MV-4-11 (cell line): ENCODE measurements at places on chromosomes 3 and 15.

DNA sequence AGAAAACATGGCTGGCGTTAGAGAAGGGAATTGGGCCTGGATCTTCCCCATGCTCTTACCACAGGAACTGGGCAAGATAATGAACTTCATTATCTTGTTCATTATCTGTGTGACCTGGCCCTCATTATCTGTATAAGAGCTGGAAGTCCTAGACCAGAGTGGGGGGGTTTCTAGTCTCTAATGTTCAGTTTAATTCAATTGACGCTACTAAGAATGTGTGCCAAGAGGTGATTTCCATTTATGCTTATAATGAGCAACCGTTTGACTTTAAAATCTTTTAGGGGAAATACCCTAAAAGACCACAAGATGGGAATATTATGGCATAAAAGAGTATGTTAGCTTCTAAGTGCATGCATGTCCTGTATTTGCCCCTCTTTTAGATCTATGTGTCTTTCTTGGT lies 59.1 kb upstream of the CSTA start:
- DNase-seq: peak; percentile 45

DNA sequence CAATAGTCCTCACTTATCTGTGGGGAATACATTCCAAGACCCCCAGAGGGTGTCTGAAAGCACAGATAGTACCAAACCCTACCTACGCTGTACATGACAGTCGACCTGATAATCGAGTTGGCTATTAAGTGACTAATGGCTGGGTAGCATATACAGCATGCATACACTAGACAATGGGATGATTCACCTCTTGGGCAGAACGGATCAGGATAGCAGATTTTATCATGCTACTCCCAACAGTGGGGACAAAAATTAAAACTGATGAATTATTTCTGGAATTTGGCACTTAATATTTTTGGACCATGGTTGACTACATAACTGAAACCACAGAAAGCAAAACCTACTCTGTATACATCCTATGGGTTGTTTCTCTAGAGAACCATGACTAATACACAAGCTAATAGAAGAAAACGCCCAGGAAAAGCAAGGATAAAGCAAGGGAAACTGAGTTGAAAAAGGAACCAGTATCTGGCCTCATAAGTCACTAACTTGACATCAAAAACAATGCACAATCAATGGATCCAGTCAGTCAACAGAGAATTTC lies 15.5 kb downstream of the ATG3 start:
- no peak for DNase-seq

- DNase-seq: peak; percentile 32
Observed at GRCh38 chr3:173395412-173396181, 1.9 kb upstream of the NLGN1 start.

DNA sequence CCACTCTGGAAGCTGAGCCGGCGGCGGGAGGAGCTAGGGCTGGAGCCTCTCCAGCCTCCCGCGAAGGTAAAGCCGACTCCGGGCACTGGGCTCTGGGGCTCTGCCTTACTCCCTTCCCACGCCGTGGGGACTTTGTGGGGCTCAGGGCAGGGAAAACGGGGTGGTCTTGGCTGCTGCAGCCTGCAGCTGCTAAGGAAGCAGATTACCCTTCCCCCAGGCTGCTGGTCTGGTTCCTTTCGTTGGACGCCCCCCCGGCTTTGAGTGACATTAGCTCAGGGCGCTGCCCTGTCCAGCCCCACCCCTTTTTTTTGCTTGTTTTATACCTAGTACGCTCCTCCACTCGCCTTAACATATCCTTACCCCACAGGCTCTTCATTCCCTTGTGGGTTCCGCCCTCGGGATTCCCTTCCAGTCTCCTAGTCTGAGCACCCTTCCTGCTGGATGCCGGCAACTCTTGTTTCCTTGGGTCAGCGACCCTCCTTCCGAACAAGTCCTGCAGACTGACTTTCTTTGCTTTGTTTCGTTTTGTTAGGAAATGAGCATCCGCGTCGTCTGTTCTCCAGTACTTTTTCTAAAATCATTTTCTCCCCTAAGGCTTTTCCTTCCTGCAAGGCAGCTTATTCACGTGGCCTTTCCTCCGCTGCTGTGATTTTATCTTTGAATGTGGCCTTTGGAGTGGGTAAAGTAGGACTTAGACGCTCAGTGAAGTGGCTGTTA lies 551 bp downstream of the DNAJC13 start:
- DNase-seq: peak; percentile 70

DNA sequence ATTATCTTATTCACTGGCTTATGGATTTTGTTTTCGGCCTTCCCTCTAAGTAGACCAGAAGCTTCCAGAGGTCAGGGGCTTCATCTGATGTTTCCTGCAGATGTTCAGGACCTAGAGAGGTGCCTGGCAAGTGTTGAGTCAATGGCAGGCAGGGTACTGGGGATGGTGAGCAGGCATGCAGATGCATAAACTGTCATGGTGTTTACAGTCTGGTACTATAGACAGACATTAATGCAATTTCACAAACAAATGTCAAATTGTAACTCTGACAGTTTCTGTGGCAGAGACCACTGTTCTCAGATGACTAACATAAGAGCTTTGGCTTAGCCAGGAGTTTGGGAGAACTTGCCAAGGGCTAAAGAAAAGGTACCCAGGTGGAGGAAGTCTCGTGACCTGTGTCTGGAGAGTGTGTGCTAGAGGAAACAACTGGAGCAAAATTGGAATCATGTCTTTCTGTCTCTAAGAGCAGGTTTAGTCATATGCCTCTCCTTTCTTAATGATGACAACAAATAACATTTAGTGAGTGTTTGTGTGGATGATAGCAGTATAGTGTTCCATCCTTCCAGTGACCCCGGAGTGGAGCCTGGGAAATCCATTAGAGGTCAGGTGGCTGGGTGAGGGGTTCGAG lies 53.7 kb upstream of the TRAK1 start:
- DNase-seq: no peak
